ENCODE measurements at places on chromosomes 3 and 15.

- DNase-seq, result no peak
Measured at GRCh38 chr3:69082805-69083204, 1.9 kb upstream of the ARL6IP5 start.

- DNase-seq, result no peak
Measured at GRCh38 chr3:8438507-8439079, 63.0 kb upstream of the LMCD1 start.

- DNase-seq, result no peak
Measured at GRCh38 chr3:183455089-183455488, 26.7 kb upstream of the MCF2L2 start.

GRCh38 chr3:54488297-54488696 lies 365.9 kb downstream of the CACNA2D3 start:
- no peak for DNase-seq

GRCh38 chr3:58640700-58641372 lies 25.7 kb downstream of the FAM3D start:
- peak; percentile 70 for DNase-seq

- DNase-seq, result no peak
Measured at GRCh38 chr15:25246641-25247406, 192.0 kb downstream of the UBE3A start.

GRCh38 chr3:13947912-13948311 lies 68.0 kb upstream of the WNT7A start:
- DNase-seq, result no peak

DNA sequence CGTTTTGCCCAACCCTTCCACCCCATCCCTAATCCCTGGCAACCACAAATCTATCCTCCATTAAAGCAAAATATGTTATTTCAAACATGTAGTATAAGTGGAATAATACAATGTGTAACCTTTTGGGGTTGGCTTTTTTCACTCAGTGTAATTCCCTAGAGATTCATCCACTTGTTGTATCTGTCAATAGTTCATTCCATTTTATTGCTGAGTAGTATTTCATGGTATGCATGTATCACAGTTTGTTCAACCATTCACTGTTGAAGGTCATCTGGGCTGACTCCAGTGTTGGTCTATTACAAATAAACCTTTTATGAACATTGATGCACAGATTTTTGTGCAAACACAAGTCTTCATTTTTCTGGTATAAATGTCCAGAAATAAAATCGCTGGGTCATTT lies 38.8 kb downstream of the BSN start:
- no peak for DNase-seq

GRCh38 chr15:41207687-41208448 lies 22.7 kb downstream of the EXD1 start:
- no peak for DNase-seq

DNA sequence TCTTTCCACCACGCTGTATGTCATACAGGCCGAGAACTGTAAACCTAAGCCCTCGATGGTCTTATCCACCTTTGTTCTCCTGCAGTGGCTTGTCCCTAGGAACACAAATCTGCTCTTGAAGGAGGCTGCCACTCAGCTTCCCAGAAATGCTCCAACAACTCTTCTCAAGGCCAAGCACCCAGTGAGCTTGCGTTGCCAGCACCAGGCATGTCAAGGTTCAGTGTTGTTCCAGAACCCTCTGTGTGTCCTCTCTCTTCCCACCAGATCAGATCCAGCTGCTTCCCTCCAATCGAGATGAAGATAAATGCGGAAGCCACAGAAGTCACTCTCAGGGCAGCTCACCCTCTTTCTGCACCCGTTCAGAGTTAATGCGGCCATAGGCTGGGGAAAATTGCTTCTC lies 11.3 kb upstream of the MYZAP start:
- no peak for DNase-seq

- DNase-seq, result no peak
Measured at GRCh38 chr3:158775426-158776410, 26.1 kb upstream of the MFSD1 start.

- no peak for DNase-seq
Measured at GRCh38 chr3:126998728-126999127, 15.8 kb downstream of the PLXNA1 start.

DNA sequence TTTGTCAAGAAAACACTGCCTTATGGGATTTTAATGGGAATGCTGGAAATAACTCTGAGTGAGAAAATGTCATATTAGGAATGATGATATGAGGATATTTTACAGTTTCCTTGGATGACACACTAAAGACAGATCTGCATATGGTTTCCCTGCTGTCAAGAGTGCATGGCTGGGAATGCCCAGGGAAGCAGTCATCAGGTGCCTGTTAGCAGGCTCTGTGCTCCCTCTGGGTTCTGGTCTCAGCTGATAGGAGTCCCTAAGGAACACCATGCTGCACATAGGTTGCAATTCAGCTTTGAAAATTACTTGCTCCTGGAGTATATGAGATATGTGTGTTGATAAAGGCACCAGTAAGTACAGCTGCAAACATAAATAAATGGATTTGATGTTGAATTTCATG lies 1064.6 kb downstream of the TUSC7 start:
- no peak for DNase-seq

DNA sequence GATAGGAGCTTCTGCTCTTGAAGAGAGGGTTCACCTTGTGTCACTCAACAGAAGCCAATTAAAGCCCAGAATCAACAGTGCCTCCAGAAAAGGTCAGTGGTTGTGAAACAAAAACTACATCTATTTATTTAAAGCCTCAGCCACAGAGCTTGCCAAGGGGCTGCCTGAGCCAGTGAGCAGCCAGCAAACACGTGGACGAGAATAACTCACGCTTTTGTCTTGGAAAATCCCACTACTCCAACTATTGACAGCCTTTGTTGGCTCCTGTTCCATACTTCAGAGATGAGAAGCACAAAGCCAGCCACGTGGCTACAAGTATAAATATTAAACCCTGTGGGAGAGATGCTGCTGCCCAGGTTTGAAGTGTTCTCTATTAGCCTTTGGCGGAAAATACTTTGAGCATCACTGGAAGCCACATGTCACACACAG lies 10.3 kb downstream of the GPR156 start:
- DNase-seq, result peak; percentile 88

GRCh38 chr3:72379500-72380187 lies 468.6 kb downstream of the SHQ1 start:
- peak; percentile 78 for DNase-seq

DNA sequence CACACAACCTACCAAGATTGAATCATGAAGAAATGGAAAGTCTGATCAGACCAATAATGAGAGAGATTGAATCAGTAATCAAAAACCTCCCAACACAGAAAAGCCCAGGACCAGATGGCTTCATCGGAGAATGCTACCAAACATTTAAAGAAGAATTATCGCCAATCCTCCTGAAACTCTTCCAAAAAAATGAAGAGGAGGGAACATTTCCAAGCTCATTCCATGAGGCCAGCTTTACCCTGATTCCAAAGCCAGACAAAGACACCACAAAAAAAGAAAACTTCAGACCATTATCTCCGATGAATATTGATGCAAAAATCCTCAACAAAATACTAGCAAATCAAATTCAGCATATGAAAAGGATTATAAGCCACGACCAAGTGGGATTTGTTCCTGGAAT lies 94.1 kb downstream of the SENP2 start:
- no peak for DNase-seq

GRCh38 chr3:30555968-30556367 lies 50.4 kb upstream of the TGFBR2 start:
- no peak for DNase-seq

DNA sequence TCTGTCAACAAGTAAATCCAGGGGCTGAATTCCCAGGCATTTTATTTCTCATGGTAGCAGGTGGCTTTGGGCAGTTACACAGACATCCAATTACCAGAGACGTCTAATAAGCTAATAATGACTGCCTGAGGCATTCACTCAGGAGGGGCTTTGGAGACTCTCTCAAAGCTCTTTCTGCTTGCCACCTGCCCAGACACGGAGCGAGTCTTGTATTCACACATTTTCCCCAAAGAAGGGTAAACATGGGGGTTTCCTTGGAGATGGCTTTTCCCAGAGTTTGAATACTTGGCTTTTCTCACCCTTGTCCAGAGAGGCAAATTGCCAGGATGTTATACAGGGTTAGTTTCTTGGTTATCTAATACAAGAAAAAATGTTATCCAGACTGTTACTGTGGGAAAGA lies 132.6 kb downstream of the DIPK2A start:
- no peak for DNase-seq

GRCh38 chr3:145015253-145015652 lies 1043.6 kb downstream of the DIPK2A start:
- DNase-seq, result no peak

DNA sequence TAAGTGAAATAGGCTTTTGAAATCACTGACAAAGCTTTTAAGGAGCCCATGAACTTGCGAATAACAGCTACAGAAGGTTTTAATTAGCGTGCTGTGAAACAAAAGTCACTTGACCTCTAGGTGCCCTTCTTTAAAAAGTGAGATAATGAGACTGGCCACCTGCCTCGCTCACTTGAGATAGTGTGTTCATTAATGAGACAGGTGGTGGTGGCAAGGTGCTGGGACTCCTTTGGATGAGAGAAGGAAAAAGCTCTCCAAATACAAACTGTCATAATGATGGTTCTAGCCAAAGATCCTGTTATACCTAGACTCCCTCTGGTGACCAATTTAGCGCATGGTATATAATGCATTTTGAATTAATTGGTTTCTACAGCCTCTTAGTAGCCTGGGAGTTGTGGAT lies 22.7 kb upstream of the IREB2 start:
- DNase-seq, result peak; percentile 49

DNA sequence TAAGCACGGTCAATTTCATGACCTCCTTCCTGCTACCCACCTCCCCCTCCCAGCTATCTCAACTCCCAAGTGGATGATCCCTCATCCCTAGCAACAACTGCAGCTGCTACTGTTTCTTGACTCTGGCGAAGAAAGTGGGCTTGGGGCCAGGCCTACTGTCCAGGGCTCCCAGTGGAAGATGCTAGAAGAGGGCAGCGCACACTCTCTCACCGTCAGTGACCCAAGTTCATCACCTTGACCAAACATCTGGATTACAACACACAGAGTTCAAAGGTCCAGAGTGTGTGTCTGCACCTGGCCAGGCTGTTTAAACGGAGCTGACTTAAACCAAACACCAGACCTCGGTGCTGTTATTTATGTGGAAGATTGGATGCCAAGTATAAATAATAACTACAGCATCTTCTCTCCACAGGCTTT lies 385.6 kb downstream of the SHQ1 start:
- no peak for DNase-seq

- DNase-seq, result no peak
Measured at GRCh38 chr3:36919439-36920160, 25.3 kb downstream of the TRANK1 start.

DNA sequence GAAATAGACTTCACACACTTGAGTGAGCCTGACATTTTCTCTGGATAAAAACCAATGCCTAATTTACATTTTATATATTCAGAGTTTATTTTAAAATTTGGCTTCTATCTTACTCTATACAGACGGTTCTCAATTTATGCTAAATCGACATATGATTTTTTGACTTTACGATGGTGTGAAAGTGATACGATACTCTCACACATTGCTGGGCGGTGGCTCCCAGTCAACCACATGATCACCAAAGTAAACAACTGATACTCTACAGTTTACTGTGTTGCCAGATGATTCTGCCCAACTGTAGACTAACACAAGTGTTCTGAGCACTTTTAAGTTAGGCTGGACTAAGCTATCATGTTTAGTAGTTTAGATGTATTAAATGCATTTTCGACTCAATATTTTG lies 25.1 kb upstream of the GADL1 start:
- DNase-seq, result no peak

DNA sequence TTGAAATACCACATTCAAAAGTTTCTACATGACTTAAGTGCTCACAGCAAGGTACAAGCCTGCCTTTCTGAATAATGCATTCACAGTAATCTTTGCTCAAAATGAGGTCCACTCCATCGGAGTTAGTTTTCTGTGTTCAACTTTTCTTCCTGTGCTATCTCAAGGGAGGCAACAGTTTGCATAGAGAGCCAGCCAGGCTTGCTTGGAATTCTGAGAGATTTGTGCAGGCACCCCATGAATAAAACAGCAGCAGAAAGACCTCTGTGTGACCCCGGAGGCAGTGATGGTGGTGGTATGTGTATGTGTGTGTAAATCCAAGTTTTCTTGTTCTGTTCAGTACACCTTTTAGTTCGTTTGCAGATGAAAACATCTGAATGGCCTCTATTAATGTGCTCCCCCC lies 124.0 kb downstream of the ADAMTS9 start:
- DNase-seq, result no peak

DNA sequence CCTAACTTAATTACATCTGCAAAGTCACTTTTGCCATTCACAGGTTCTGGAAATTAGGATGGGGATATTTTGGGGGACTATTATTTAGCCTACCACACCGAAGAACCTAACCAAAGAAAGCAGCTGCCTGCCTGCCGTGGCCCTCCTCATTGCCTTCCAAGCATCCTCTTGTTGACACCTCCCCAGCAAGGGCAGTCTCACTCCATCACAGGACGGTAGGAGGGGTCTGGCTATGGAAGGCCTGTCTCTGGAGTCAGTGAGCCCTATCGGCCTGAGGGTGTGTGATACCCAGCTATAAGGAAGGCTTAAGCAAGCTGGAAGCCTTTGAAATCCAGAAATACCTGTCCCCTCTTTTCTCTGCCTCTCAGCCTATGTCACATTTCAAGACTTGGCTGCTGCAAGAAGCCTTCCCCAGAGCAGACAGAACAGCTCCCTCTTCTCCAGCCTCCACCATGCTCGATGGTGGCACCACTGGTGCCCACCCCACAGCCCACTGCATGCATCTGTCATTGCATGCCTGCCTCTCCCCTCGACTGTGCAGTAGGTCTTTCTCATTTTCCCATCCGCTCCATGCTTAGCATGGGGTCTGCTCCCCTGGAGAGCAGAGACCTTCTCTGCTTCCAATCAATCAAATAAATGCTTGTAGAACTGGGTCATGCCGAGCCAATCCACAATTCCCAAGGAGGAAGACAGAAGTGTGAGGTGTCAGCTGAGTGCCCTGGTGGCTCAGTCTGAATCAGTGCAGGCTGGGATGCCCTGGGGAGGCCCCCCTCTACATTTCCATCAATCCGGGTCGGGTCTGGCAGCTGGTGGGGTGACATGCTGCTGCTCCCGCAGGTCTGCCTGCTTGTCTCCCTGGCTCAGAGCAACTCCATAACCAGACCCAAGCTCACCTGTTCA lies 23.9 kb upstream of the LOXL1 start:
- no peak for DNase-seq

DNA sequence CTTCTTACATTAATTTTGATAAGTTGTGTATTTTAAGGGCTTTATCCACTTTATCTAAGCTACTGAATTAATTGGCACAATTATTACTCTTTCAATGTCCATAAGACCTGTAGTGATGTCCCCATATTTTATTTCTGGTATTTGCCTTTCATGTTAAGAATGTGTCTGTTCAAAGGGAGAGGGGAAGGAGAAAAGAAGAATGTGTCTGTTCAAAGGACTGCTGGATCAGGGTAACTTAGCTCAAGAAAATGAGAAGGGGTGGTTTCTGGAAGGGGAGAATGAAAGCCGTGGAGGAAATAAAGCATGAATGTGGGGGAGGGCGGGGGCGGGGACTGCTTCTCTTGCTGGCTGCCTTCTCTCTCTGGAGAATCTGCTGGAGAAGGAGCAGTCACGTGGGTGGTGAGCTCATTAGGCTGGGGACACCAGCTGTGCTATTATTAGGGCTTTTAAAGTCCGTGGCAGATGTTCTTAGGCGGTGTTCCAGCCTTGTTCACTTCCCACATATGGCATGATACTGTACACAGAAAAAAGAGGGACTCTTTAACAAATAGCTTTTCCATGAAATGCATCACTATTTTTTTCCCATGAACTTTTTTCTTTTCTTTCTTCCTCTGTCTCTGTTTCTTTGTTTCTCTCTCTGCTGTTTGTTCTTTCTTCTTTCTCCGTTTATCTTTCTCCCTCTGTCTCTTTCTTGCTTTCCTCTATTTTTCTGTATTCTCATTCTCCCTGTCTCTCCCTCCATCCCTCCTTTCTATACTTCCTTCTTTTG lies 63.7 kb upstream of the ULK4 start:
- DNase-seq, result peak; percentile 83

- peak; percentile 83 for DNase-seq
Measured at GRCh38 chr3:182284793-182285192, 508.5 kb upstream of the ATP11B start.
